ENCODE measurements at places on chromosomes 5 and 9. TPM values are rescaled to one million over a fixed set of nuclear protein-coding genes. Genes with fewer than 3 reads are reported as not detected.

DNA sequence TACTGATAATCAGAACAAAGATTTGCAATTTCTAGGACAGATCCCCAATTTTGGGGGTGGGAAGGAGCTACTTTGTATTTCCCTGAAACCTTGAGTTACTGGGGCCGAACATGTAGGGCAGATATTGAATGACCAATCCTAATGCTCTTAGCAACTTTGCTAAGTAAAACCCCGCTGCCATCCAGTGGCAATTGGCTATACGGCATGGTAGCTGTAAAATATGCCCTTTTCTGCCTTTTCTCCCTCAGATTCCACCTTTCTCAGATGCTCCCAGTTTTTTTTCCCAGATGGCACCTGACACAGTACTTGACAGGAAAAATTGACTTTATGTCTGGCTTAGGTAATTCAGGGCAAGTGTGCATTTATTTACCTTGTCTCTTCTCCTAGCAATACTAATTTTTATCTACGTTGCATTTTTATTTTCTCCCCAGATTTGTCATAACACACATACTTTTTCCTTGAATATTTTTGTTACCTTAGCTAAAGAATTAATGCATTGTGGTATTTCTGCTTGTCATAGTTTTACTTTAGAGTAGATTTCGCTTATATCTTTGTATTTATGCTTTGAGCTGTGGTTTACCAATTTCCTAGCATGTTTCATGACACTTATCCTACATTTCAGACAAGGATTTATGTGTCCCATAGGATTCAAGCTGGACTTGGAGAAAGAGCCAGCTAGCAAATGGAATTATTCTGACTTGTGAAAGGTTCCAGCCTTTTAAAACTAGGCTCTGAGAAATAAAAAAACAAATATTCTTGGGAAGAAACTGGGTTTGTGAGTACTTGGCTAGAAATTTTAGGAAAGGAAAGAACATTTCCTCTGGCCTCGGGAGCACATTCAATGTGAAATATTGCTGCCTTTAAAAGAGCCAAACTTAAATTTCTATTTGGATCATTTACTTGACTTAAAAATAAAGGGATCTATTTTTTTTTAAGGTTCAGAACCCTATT is 37.4 kb downstream of the PIK3R1 start:
- DNase-seq: no peak

DNA sequence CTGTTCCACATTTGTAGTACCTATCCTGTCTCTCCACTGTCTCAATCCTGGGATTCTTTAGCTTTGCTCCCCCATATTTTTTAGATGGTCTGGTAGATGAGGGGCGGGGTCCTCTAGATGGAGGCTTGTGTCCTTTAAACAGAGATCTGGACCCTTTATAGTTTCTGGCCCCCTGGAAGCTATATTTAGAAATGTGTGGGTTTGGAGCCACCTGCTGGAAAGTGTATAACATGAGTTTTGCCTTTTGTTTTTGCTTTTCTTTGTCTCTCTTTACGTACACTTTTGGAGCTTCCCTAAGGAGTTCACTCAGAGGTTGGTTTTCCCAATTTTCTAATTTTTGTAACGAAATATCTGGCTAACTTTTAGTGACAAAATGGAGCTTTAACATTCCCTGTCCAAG is 110.7 kb downstream of the CFAP95 start:
- no peak for DNase-seq

GRCh38 chr5:60340965-60341471 is 358.9 kb downstream of the DEPDC1B start:
- no peak for DNase-seq

- DNase-seq: peak; percentile 67
Measured at GRCh38 chr5:173328844-173329490, 753 bp upstream of the STC2 start.

The FREM1 gene
- total RNA-seq: 60.5 TPM

The FAT2 gene
- total RNA-seq: 2.8 TPM
